Diencephalon (tissue), 1 donor: ENCODE measurements at places on chromosomes 7 and 10. TPM values are rescaled to one million over a fixed set of nuclear protein-coding genes. Genes with fewer than 3 reads are reported as not detected.

Gene CYP3A5
- total RNA-seq = not detected

Gene IL15RA
- total RNA-seq = not detected

Gene FOXI2
- not detected for total RNA-seq

Gene CCDC6
- total RNA-seq = 46.8 TPM

Gene TCAF2
- total RNA-seq = 0.92 TPM

Gene EXOC6
- 79.1 TPM for total RNA-seq

Gene CTAGE15
- total RNA-seq = 0.69 TPM

Gene TFPI2
- 0.92 TPM for total RNA-seq
